A549 treated with AZD2906 at 1 μM for 4 hours (cell line): ENCODE measurements at places on chromosomes 13 and 19. TPM values are rescaled to one million over a fixed set of nuclear protein-coding genes. Genes with fewer than 3 reads are reported as not detected.

NR2F6 gene
- 26.5 to 68.6 TPM (median 64.2 TPM) in 5 replicates for total RNA-seq

STOML3 gene
- not detected in 5 replicates for total RNA-seq

CUL4A gene
- total RNA-seq, result 48.8 to 57.5 TPM (median 52.3 TPM) in 5 replicates

ANGPTL8 gene
- not detected in 5 replicates for total RNA-seq

METTL21C gene
- not detected in 5 replicates for total RNA-seq

SIGLEC7 gene
- not detected in 5 replicates for total RNA-seq

RNF225 gene
- total RNA-seq, result 0.13 to 0.19 TPM (median 0.16 TPM) in 4 of 5 replicates, not detected in the other

RNASEH2A gene
- 33.8 to 49.7 TPM (median 47.7 TPM) in 5 replicates for total RNA-seq

SHISA7 gene
- 0.01 TPM in 1 of 5 replicates, not detected in the others for total RNA-seq

NCCRP1 gene
- total RNA-seq, result 1.0 to 2.0 TPM (median 1.4 TPM) in 5 replicates

CKM gene
- 0.05 to 0.07 TPM (median 0.06 TPM) in 3 of 5 replicates, not detected in the others for total RNA-seq

CAPN12 gene
- total RNA-seq, result 4.5 to 7.3 TPM (median 6.3 TPM) in 5 replicates

RFPL4A gene
- 0.48 to 1.1 TPM (median 0.80 TPM) in 5 replicates for total RNA-seq

MEF2B gene
- total RNA-seq, result 0.15 to 1.0 TPM (median 0.41 TPM) in 5 replicates

TMC4 gene
- 0.69 to 1.3 TPM (median 1.1 TPM) in 5 replicates for total RNA-seq

VSTM2B gene
- not detected in 5 replicates for total RNA-seq

KCNJ14 gene
- total RNA-seq, result 0.80 to 1.6 TPM (median 1.1 TPM) in 5 replicates

TUBB4A gene
- 6.7 to 7.3 TPM (median 7.0 TPM) in 5 replicates for total RNA-seq

ZNF577 gene
- 0.03 to 0.07 TPM in 2 of 5 replicates, not detected in the others for total RNA-seq

GRK1 gene
- 0.02 to 0.19 TPM (median 0.05 TPM) in 3 of 5 replicates, not detected in the others for total RNA-seq

PTPRH gene
- 2.8 to 4.5 TPM (median 3.7 TPM) in 5 replicates for total RNA-seq

MEIOSIN gene
- total RNA-seq, result 0.03 to 0.06 TPM (median 0.05 TPM) in 5 replicates

TMEM59L gene
- 4.3 to 7.0 TPM (median 6.3 TPM) in 5 replicates for total RNA-seq

GIPR gene
- 2.0 to 3.3 TPM (median 2.9 TPM) in 5 replicates for total RNA-seq
